ENCODE measurements at places on chromosomes 4 and X. TPM values are rescaled to one million over a fixed set of nuclear protein-coding genes. Genes with fewer than 3 reads are reported as not detected.

CD38 gene
- 1.4 TPM for total RNA-seq

OTC gene
- 0.32 TPM for total RNA-seq

SYTL5 gene
- total RNA-seq = not detected

GRCh38 chrX:6983207-6983955 is 164.1 kb upstream of the STS start:
- no peak for DNase-seq

GRCh38 chr4:76147454-76148141 is 599 bp downstream of the NUP54 start:
- peak; percentile 10 for DNase-seq

DNA sequence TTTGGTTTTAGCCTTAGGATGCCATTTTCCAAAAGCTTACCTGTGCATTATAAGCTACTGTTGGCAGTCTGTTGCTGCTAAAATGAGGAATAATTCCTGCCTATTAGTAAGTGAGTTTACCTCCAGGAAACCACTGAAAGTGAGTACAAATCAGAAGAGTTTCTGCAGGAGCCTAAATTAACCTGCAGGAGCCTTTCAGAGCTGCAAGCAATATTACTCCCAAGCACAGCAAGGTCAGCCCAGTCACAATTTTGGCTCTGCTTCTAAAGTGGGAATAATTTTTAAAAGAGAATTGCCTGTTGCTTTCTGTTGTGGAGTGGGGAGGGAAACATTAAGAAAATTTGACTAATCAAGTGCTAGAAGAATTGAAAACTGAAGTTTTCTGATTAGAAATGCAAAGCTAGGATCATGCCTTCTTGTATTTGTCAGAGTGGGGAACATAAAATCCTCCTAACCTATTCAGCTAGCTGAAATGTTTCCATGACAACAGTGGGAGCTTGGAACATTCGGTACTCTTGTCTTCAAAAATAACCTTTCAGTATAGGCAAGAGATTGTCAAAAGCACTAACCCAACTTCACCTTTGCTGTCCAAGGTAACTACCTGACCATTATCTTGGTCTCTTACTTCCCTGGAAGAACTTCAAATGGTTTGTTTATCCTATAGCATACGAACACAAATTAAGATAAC is 193.2 kb downstream of the COMMD8 start:
- DNase-seq = no peak

DNA sequence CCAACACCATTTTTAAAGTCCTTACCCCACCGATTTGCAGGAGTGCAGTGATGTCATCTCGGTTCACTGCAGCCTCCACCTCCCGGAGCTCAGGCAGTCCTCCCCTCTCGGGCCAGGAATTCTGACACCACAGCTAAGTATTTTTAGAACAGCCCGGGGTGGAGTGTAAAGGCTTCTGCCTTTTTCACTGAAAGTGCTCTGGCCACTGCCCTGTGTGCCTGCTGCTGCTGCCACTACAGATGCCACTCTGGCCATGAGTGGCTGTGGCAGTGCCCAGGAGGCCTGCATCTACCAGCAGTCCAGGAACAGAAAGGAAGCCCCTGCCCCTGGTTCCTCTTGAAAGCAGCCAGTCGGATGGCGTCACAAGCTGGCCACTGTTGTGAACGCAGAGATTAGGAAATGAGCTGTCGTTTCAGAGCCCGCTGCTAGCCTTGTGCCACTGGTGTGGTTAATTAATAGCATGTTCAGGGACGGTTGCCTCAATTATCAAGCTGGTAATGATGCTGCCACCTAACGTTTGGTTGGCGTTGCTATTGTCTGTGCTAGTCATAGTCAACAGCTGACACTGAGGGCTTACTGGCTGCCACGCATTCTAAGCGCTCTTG is 23.6 kb upstream of the TBC1D14 start:
- peak; percentile 87 for DNase-seq

DNA sequence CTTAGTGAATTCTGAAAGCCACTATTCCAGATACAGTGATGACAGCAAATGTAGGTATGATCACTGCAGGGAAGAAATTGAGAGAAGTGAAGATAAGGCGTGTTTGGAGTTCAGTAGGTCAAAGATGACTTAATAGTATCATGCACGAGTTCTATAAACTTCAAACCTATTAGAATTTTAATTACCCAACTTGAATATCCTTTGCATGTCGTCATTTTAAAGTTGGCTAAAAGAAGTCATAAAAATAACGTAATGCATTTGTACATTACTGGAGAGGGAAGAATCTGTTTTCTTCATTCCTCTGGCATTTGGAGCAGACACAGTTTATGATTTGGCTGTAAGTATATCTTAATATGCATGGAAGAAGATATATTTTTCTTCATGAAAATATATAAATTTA is 68.6 kb upstream of the MXRA5 start:
- DNase-seq = no peak

Measured in ascending aorta (tissue), 2 donors.